CD4-positive, alpha-beta T cell (primary cell): ENCODE measurements at places on chromosomes 6 and 20.
A peak's percentile ranks its signal among the peaks of the same experiment; 100 is the strongest.

DNA sequence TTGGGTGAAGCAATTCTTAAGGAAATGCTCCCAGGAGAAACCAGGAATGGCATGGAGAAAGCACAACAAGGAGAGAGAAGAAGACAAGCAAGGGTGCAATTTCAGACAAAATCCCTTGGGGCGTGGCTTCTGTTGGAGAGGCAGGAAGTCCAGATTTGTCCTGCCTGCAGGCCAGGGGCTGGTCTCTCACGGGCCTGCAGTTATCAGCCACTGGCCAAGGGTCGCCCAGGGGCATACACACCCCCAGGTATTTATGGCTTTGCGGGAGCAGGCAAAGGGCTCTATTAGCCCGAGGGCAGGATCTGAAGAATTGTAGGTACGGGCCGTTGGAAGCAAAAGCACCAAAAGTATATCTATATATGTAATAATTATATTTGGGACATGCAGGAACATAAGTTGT lies 87.7 kb downstream of the IYD start:
- H3K27me3 ChIP-seq: no peaks in the 10 kb centered on the region
- no peaks in the 10 kb centered on the region for H3K4me1 ChIP-seq
- H3K36me3 ChIP-seq: no peaks in the 10 kb centered on the region
- no peak overlapping the region for H3K4me3 ChIP-seq
- H3K27ac ChIP-seq: no peak overlapping the region

- H3K27me3 ChIP-seq: no peaks in the 10 kb centered on the region
- no peak for DNase-seq
- no peaks in the 10 kb centered on the region for H3K36me3 ChIP-seq
- no peak overlapping the region for H3K4me3 ChIP-seq
- H3K4me1 ChIP-seq: peaks cover 5% of the 10 kb centered on the region
These were observed 13.4 kb downstream of the SRC start for GRCh38 chr20:37359331-37359730.

GRCh38 chr6:75268988-75269354 lies 15.6 kb downstream of the TMEM30A start:
- no peak for DNase-seq
- H3K27me3 ChIP-seq: no peaks in the 10 kb centered on the region
- peaks cover 13% of the 10 kb centered on the region for H3K36me3 ChIP-seq
- no peak overlapping the region for H3K4me3 ChIP-seq
- no peak overlapping the region for H3K27ac ChIP-seq

DNA sequence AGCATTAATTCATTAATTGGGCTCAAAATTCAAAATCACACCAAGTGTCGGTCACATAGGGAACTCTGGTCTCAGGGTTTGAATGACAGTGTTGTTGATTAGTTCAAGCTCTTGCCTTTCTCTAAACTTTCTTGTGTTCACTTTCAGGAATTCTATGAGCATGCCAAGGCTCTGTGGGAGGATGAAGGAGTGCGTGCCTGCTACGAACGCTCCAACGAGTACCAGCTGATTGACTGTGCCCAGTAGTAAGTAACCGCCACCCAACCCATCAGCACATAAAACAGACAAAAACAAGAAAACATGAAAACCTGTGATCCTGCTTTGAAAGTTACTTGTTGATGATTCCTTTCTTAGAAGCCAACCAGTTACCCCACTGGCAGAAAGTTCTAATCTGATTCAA lies 52.7 kb downstream of the GNAS start:
- no peak overlapping the region for H3K27ac ChIP-seq
- H3K36me3 ChIP-seq: peaks cover 87% of the 10 kb centered on the region
- peaks cover 29% of the 10 kb centered on the region for H3K4me1 ChIP-seq
- H3K4me3 ChIP-seq: no peak overlapping the region

GRCh38 chr20:12659942-12660341 lies 348.8 kb upstream of the SPTLC3 start:
- no peaks in the 10 kb centered on the region for H3K36me3 ChIP-seq
- H3K4me3 ChIP-seq: no peak overlapping the region
- no peaks in the 10 kb centered on the region for H3K27me3 ChIP-seq
- H3K4me1 ChIP-seq: no peaks in the 10 kb centered on the region

- no peak overlapping the region for H3K4me3 ChIP-seq
- no peaks in the 10 kb centered on the region for H3K36me3 ChIP-seq
- DNase-seq: no peak
- no peak overlapping the region for H3K27ac ChIP-seq
- no peaks in the 10 kb centered on the region for H3K27me3 ChIP-seq
- H3K4me1 ChIP-seq: no peaks in the 10 kb centered on the region
These were observed 61.9 kb downstream of the COL9A1 start for GRCh38 chr6:70241031-70241430.

DNA sequence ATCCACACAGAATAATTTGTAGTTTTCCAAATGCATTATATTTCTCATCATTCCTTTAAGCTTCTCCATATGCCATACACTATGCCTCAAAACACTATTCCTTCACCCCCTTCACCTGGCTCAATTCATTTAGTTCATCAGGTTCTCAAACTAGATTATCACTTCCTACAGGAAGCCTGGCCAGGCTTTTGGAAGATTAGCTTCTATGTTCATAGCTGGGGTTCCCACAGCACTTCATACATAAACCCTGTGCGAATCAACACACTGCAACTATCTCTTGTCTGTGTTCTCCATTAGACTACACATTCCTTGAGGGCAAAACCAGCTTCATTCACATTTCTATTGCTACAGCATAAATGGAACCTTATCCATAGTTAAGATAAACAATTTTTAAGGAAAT lies 40.5 kb upstream of the PLN start:
- H3K36me3 ChIP-seq: peaks cover 28% of the 10 kb centered on the region
- DNase-seq: no peak
- H3K27ac ChIP-seq: peak overlapping the region; percentile 3

GRCh38 chr6:134347885-134348805 lies 30.2 kb upstream of the SGK1 start:
- DNase-seq: no peak
- H3K27me3 ChIP-seq: no peaks in the 10 kb centered on the region
- no peak overlapping the region for H3K27ac ChIP-seq
- H3K4me1 ChIP-seq: peaks cover 19% of the 10 kb centered on the region

- no peaks in the 10 kb centered on the region for H3K27me3 ChIP-seq
- H3K27ac ChIP-seq: no peak overlapping the region
- H3K36me3 ChIP-seq: no peaks in the 10 kb centered on the region
- H3K4me3 ChIP-seq: no peak overlapping the region
- no peaks in the 10 kb centered on the region for H3K4me1 ChIP-seq
These were observed 118.9 kb upstream of the NHSL1 start for GRCh38 chr6:138618168-138618567.

GRCh38 chr6:165340532-165340931 lies 31.1 kb upstream of the C6orf118 start:
- H3K27ac ChIP-seq: no peak overlapping the region
- DNase-seq: no peak
- no peaks in the 10 kb centered on the region for H3K4me1 ChIP-seq
- no peak overlapping the region for H3K4me3 ChIP-seq
- no peaks in the 10 kb centered on the region for H3K36me3 ChIP-seq

- H3K4me1 ChIP-seq: no peaks in the 10 kb centered on the region
- no peak overlapping the region for H3K4me3 ChIP-seq
- DNase-seq: no peak
- no peaks in the 10 kb centered on the region for H3K27me3 ChIP-seq
These were observed 203.2 kb downstream of the SIM1 start for GRCh38 chr6:100261486-100261885.

DNA sequence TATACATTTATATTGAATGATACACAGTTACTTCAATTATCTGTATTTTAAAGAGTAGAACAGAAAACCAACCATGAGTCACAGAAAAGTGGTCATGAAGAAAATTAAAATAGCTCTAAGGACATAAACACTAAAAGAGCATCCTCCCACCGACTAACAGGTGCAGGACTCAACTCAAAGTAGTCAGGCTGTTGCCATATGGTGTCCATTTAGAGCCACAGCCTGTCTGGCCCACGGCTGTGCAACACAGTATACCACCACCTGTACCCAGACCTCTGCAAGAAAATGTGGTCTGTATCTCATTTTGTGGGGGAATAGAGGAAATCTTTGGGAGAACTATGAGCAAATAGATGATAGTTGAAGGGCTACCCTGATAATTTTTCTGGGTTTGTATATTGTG lies 449.8 kb upstream of the RNF217 start:
- H3K36me3 ChIP-seq: no peaks in the 10 kb centered on the region
- H3K4me1 ChIP-seq: no peaks in the 10 kb centered on the region
- no peak overlapping the region for H3K27ac ChIP-seq

DNA sequence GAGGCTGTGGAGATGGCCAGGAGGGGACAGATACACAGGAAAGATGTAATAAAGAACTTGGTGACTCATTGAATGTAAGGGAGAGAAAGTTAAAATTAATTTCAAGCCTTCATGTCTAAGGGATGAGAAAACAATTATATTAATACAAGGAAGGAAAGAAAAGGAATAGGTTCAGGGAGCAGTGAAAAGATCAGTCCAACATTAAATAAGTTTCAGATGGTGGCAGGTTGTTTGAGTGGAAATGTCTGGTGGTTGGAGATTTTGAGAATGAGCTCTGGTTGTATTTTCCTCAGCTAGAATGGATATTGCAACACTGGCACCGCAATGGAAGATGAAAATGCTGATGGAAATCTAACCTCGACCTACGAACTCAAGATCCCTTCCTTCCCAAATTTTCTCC lies 304.3 kb downstream of the COL12A1 start:
- no peak overlapping the region for H3K4me3 ChIP-seq
- no peaks in the 10 kb centered on the region for H3K4me1 ChIP-seq

DNA sequence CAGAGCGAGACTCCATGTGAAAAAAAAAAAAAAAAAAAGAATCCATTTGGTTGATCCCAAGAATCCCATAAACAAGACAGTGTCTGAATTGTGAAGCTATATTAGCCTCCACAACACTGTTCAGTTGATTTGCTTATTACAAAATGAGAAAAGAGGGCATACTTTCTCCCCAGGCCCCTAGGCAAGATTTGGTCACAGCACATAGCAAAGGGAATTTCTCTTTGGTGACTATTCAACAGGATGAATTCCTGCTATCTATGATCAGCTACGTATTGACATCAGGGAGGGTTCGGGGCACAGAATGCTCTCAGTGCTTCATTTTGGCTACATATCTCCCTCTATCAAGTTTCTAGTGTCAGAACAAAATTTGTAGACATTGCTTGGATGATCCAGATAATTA lies 20.2 kb upstream of the SLC22A3 start:
- H3K27me3 ChIP-seq: peaks cover 6% of the 10 kb centered on the region
- no peak overlapping the region for H3K27ac ChIP-seq
- DNase-seq: no peak
- no peaks in the 10 kb centered on the region for H3K36me3 ChIP-seq

DNA sequence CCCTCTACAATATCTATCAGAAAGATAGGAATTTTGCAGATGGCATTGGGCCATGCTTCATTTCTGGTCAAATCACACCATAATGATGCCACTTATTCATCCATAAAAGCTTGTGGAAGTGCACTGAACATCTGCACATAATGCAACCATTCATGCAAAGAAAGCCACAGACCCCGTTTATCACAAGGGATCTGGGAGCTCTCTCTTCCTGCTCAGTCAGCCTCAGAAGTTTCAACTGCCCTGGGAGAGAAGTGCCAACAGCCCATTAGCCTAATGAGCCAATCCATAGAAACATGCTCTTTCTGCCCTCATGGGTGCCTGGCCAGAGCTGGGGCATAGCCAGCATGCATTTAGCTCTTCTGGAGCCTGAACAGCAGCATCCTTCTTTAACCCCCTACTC lies 85.8 kb downstream of the SLC35F1 start:
- no peak for DNase-seq
- no peaks in the 10 kb centered on the region for H3K36me3 ChIP-seq
- no peaks in the 10 kb centered on the region for H3K4me1 ChIP-seq
- peaks cover 7% of the 10 kb centered on the region for H3K27me3 ChIP-seq
- no peak overlapping the region for H3K27ac ChIP-seq

- DNase-seq: no peak
- H3K36me3 ChIP-seq: no peaks in the 10 kb centered on the region
- no peak overlapping the region for H3K4me3 ChIP-seq
- peaks cover 66% of the 10 kb centered on the region for H3K27me3 ChIP-seq
- H3K4me1 ChIP-seq: peaks cover 12% of the 10 kb centered on the region
These were observed 1.7 kb downstream of the PRR18 start for GRCh38 chr6:166306378-166307081.

DNA sequence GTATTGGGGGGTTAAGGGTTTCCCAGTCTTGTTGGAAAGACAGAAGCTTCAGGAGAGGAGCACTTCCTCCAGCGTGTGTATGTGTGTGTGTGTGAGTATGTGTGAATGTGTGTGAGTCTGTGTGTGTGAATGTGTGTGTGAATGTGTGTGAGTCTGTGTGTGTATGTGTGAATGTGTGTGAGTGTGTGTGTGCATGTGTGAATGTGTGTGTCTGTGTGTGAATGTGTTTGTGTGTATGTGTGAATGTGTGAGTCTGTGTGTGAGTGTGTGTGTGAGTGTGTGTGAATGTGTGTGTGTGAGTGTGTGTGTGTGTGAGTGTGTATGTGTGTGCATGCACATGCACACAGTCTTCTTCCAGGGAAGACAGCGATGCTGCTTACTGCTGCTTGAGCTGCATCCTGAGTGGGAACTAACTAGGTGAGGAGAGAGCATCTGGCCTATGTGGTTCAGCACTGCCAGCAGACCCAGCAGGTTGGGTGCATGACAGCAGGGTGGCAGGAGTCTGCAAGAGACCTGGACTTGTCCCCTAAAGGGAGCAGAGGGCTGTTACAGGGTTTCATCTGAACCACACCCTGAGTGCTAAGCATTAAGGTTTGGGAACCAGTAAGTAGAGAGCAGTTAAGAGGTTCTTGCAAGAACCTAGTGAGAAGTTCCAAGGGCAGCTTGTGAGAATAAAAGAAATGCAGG lies 22.7 kb upstream of the CCND3 start:
- no peak overlapping the region for H3K4me3 ChIP-seq
- peaks cover 55% of the 10 kb centered on the region for H3K36me3 ChIP-seq
- no peaks in the 10 kb centered on the region for H3K27me3 ChIP-seq

GRCh38 chr6:157329829-157330228 lies 6.5 kb upstream of the TMEM242 start:
- no peak for DNase-seq
- H3K27me3 ChIP-seq: peaks cover 14% of the 10 kb centered on the region
- no peaks in the 10 kb centered on the region for H3K36me3 ChIP-seq
- H3K4me1 ChIP-seq: no peaks in the 10 kb centered on the region
- no peak overlapping the region for H3K4me3 ChIP-seq

DNA sequence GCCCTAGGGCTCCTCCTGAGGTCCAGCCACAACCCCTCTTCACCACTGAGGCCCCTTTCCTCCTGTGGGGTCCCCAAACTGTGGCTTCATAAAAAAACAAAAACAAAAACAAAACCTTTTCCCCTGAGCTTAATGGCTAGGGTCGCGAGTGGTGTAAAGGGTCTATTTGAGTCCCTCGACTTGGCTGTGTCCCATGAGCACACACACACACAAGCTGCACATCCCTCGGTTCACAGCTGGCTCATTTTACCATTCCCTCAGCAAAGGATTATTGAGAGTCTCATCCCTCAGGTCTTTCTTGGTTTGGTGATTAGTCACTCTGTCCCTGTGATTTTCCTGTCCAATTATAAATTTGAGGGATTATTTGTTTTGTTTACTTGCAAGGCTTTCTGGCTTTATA lies 206.1 kb upstream of the SASH1 start:
- peaks cover 4% of the 10 kb centered on the region for H3K27me3 ChIP-seq
- no peaks in the 10 kb centered on the region for H3K36me3 ChIP-seq
- H3K4me1 ChIP-seq: no peaks in the 10 kb centered on the region
- DNase-seq: no peak
- no peak overlapping the region for H3K4me3 ChIP-seq
